M059J (cell line): ENCODE measurements at places on chromosomes 6 and 20.

- DNase-seq = no peak
These were observed 49.6 kb upstream of the TXNDC5 start for GRCh38 chr6:7960141-7960540.

DNA sequence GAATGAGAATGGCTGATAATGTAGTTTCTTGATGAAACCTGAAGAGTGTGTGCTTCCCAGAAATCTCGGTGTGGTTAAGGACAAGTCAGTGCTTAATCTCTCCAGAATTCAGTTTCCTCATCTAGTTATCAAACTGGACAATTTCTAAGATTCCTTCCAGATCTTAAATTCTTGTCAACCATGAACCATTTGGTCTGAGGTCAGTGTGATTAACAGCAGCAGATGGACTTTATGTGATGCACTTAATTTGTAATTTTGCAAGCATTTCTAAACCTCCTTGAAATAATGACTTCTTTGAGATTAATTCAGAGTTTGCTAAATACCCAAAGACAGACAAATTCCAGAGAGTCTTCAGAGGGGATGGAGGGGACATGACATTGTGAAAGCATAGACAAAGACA, 160.3 kb downstream of the KIF16B start:
- DNase-seq = no peak

GRCh38 chr20:47534405-47534804, 32.7 kb downstream of the NCOA3 start:
- no peak for DNase-seq

- DNase-seq = peak; percentile 95
These were observed 247.0 kb downstream of the ESR1 start for GRCh38 chr6:152054441-152054840.

GRCh38 chr6:12149944-12150510, 137.9 kb downstream of the HIVEP1 start:
- no peak for DNase-seq

DNA sequence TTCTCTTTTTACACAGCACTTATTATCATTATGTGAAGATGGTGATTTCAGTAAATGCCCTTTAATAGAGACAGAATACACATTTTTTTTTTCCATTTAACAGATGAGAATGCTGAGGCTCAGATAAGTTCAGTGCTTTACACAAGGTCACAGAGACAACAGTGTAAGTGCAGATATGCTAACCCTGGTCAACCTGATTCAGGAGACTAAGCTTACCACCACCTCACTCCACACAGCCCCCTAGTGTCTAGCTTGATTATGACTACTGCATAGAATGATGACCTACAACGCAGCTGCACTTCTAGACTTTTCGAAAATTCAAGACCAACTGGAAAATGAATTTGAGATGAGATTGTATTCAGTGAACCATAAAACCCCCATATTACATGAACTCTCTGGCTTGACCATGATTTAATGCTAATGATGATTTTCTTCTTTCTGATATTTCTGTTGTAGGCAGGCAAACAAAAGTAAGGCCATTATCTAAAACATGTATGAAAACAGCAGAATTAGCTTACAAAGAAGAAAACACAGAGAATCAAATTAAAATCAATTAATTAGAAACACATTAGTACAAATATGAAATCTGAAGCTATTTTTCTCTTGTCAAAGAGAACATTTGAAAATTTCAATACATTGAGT, 212.1 kb upstream of the PHACTR1 start:
- no peak for DNase-seq

- no peak for DNase-seq
These were observed 106.7 kb upstream of the INSM1 start for GRCh38 chr20:20261159-20261558.

- peak; percentile 99 for DNase-seq
These were observed 354.2 kb upstream of the SULF2 start for GRCh38 chr20:48139262-48140041.

GRCh38 chr6:84569882-84570281, 194.5 kb downstream of the TBX18 start:
- no peak for DNase-seq

DNA sequence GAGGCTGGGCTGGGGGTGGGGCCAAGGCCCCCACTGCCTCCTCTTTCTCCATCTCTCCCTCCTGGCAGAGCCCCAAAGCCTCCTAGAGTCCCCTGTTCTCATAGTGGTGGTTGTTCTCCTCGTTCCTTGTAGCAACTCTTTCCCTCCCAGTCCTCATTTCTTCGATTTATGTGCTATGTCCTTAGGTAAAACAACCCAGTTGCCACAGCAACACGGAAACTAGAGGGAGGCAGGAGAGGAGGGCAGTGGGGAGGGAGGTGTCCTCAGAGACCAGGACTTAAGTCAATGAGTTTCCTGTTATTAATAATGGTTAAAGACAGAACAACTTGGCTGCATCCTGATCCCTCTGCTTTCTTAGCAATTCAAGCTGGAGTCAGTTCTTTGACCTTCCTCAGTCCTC, 161.0 kb downstream of the INSM1 start:
- DNase-seq = peak; percentile 7

- DNase-seq = no peak
These were observed 6.2 kb downstream of the KDM1B start for GRCh38 chr6:18161431-18161830.

GRCh38 chr6:30752157-30752927, 8.0 kb upstream of the IER3 start:
- peak; percentile 100 for DNase-seq

GRCh38 chr6:41546866-41547798, 951 bp downstream of the FOXP4 start:
- DNase-seq = peak; percentile 58

GRCh38 chr6:109170333-109170732, 75.0 kb downstream of the CEP57L1 start:
- DNase-seq = peak; percentile 37

DNA sequence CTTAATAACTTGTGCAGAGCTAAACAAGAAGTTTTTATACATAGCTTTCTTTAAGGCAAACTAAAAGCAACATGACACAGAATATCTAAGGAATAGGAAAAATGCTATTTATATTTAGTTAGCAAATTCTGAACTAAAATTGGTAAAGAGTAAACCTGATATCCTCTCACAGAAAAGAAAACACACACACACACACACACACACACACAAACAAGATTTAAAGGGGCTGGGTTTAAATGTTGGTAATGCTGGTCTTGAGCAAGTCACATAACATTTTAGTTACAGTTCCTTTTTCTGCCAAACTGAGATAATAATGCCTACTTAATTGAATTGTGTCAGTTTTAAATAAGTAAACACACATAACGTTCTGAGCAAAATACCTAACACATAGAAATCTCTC, 1.6 kb downstream of the TRDN start:
- DNase-seq = no peak

DNA sequence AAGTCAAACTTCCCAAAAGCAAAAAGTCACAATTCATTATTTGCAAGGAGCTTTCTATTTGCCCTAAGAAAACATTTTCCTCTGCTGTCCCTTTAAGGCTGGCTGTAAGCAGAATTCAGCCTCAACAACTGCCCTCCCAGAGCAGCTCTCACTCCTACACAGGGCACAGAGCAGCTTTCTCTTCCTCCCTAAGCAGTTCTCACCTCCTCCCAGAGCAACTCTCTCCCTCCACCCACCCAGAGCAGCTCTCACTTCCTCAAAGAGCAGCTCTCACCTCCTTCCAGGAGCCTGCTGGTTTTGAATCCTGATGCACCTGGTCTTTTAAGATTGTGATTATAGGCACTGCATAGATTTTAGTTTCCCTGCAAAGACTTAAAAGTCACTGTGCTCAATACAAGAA, 120.6 kb upstream of the TMEM181 start:
- no peak for DNase-seq

GRCh38 chr20:48784273-48784641, 43.5 kb downstream of the PREX1 start:
- no peak for DNase-seq

DNA sequence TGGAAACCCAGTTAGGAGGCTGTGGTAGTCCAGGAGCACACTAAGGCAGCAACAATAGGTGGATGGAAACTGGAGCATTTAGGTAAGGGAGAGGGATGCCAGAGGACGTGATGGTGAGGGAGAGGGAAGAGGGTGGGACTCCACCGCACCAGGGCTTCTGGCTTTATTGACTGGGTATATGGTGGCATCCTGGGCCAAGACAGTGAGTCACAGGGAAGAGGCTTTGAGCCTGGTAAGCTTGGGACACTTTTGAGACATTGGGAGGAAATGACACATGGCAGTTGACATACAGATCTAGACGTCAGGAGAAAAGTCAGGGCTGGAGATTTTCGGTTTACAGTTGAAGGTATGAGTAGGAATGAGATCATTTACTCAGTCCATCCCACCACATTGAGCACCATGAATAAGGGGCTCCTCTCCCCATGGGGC, 14.9 kb downstream of the NT5E start:
- DNase-seq = peak; percentile 100

DNA sequence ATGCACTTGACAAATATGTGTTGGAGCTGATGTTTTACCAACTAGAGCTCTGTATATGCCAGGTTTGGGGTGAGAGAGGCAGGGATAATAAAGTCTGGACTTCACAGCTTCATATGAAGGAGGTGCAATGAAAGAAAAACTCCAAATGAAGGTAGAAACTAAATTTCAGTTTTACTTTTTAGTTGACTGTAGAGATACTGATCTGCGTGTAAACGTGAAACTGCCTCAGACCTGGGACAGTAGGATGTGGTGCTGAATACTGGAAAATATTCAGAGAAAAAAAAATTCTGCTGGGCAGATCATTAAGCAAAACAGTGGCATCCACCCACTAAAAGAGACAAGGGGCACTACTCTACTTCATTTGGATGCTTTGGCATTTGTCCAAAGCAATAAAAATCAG, 94.5 kb downstream of the BACH2 start:
- DNase-seq = no peak

GRCh38 chr20:1341561-1342265, 12.8 kb upstream of the SDCBP2 start:
- peak; percentile 60 for DNase-seq

- peak; percentile 38 for DNase-seq
These were observed 58.5 kb downstream of the SUN5 start for GRCh38 chr20:32945710-32946221.

DNA sequence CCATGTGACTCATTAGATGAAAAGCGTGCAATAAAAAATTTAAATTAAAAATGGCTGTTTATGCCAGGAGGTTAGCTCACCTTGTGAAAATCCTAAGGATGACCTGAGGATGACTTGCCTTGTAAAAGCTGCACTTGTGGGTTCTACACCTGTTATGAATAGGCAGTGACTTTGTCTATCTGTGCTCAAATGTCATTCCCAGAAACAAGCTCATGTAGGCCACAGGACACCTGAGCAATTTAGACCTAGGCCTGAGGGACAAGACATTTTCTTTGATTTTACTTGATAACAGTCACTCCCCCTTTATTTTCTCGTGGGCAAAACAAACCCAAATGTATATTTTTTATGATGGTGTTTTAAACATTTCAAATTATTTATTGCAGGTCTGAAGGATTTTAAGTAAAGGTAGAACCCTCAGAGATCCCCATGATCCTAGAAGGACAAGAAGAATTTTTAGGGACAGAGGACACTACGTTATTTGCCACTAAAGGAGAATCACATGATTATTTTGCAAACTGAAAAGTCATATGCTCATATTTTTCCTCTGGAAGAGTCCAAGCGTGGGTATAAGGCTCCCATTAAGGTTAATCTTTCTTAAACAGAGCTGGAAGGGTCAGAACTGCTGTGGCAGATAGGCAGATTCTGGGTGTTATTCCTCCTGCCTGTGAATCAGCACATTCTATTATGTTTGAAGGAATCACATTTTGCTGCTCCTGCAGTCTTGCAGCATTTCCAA, 277.5 kb upstream of the MAN1A1 start:
- no peak for DNase-seq

GRCh38 chr20:56285496-56285895, 37.0 kb downstream of the MC3R start:
- peak; percentile 47 for DNase-seq

DNA sequence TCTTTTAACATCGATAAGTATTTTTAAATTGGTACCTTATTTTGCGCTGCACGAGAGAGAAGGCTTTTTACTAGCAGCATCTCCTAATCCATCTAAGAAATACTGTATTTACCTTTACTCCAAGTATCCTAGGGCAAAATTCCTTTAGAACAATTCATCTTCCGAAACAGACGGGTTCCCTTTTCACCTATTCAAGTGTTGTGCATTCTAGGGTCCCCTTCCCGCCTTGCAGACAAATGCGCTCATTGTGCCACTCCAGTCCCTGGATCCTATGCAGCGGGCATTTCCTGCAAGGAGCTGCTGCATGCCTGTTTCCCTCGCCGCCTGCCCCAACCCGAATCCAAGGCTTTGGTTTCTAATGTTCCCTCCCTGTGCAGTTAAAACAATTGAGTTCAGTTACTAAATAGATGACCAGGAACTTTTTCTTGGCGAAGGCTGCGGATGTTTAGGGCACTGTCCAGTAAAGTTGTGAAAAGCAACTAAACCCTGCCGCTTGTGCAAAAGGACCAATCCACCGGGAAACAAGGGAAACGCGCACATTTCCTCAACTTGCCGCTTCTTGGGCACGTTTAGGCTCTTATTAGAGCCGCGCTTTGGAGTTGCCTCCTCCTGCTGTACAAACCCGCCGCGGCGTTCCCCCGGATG, 556 bp upstream of the SCAF8 start:
- peak; percentile 69 for DNase-seq

- DNase-seq = peak; percentile 85
These were observed 1.1 kb downstream of the NDRG3 start for GRCh38 chr20:36744764-36745191.

DNA sequence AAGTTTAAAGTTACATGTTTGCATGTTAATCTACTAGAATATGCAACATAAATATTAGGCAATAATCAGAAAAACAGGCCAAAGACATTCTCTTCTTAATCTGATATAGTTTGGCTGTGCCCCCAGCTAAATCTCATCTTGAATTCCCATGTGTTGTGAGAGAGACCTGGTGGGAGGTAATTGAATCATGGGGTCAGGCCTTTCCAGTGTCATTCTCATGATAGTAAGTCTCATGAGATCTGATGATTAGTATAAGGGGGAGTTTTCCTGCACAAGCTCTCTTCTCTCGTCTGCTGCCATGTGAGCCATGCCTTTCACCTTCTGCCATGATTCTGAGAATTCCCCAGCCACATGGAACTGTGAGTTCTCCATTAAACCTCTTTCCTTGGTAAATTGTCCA, 1241.7 kb upstream of the ADGRB3 start:
- DNase-seq = no peak

GRCh38 chr6:82958551-82958950, 107.1 kb downstream of the UBE3D start:
- no peak for DNase-seq

DNA sequence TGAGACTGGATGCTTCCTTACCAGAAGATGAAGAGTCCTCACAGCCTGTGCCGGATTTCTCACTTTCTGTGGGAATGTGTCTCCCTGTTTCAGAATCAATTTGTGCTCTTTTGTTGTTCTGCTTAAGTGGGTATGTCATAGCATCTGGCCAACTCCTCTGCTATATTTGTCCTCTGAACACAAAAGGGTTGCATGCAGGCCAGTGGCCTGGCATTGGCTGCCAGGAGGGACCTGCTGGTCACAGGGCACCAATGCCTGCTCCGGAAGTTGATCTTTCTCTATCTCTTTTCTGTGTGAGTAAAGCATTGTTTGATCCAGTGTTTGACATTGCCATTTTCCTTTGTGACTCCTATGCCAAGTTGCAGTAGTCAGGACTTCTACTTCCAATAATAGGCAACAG, 47.8 kb downstream of the JARID2 start:
- DNase-seq = no peak

GRCh38 chr6:170205126-170205525, 85.8 kb downstream of the DLL1 start:
- DNase-seq = no peak

- DNase-seq = no peak
These were observed 149.7 kb upstream of the SGK1 start for GRCh38 chr6:134467620-134468019.

- DNase-seq = no peak
These were observed 10.0 kb upstream of the TBX18 start for GRCh38 chr6:84774157-84774984.
